ENCODE measurements at places on chromosomes 1 and 21. TPM values are rescaled to one million over a fixed set of nuclear protein-coding genes. Genes with fewer than 3 reads are reported as not detected.
A peak's percentile ranks its signal among the peaks of the same experiment; 100 is the strongest.

- H3K4me1 ChIP-seq: no peaks in the 10 kb centered on the region
- H3K36me3 ChIP-seq: no peaks in the 10 kb centered on the region
- no peak overlapping the region for H3K4me3 ChIP-seq
- DNase-seq: no peak
- no peaks in the 10 kb centered on the region for H3K27me3 ChIP-seq
Measured at GRCh38 chr1:231594123-231594522, 32.5 kb upstream of the DISC1 start.

DNA sequence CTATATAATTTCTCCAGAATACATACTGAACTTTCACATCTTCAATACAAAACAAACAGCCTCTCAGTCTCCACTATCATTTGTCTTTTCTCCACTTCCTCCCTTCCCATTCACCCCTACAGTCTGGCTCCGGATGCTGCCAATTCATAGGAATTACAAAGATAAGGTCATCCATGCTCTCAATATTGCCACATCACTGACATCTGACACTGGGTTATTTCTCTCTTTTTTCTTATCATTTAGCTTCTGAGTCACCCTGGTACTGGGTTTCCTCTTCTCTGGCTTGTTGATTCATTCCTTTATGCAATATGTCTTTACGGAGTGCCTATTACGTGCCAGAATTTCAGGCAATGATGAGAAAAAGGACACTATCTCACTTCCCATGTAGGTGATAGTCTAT is 3.1 kb upstream of the SH3BP5L start:
- no peak overlapping the region for H3K27ac ChIP-seq
- no peak for DNase-seq
- H3K36me3 ChIP-seq: no peaks in the 10 kb centered on the region
- H3K4me1 ChIP-seq: peaks cover 6% of the 10 kb centered on the region
- no peaks in the 10 kb centered on the region for H3K27me3 ChIP-seq
- H3K4me3 ChIP-seq: no peak overlapping the region

DNA sequence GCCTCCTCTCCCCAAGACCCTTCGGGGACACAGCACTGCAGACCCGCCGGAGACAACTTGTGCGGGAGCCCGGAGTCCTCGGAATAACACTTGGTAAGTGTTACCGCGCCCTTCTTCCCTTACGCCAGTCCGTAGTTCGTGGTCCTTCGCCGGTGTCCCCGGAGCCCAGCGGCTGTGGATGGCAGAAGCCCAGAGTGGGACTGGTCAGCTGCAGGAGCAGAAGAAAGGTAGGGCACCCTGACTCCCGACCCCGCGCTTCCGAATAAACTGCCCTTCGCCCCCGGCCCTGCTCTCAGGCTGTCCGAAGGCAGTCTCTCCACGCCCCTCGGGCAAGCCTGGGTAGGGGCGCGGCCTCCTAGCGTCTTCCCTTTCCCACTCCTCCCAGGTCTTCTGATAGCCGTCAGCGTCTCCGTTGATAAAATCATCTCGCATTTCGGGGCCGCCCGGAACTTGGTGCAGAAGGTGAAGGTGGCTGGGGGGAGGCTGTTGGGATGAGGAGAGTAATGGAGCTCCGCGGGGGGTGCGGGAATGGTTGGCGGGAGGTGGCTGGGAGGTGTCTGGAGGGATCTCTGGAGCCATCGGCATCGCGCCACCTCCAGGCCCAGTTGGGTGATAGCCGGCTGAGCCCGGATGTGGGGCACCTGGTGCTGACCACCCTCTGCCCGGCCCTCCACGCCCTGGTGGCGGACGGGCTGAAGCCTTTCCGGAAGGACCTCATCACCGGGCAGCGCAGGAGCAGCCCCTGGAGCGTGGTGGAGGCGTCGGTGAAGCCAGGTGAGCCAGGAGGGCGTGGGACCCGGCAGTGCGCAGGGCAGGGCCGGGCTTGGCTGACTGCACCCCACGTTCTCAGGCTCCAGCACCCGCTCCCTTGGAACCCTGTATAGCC is 4.3 kb downstream of the RUSC1 start:
- H3K27me3 ChIP-seq: no peaks in the 10 kb centered on the region
- peak; percentile 67 for DNase-seq
- H3K27ac ChIP-seq: no peak overlapping the region
- H3K4me3 ChIP-seq: peak overlapping the region; percentile 61

DNA sequence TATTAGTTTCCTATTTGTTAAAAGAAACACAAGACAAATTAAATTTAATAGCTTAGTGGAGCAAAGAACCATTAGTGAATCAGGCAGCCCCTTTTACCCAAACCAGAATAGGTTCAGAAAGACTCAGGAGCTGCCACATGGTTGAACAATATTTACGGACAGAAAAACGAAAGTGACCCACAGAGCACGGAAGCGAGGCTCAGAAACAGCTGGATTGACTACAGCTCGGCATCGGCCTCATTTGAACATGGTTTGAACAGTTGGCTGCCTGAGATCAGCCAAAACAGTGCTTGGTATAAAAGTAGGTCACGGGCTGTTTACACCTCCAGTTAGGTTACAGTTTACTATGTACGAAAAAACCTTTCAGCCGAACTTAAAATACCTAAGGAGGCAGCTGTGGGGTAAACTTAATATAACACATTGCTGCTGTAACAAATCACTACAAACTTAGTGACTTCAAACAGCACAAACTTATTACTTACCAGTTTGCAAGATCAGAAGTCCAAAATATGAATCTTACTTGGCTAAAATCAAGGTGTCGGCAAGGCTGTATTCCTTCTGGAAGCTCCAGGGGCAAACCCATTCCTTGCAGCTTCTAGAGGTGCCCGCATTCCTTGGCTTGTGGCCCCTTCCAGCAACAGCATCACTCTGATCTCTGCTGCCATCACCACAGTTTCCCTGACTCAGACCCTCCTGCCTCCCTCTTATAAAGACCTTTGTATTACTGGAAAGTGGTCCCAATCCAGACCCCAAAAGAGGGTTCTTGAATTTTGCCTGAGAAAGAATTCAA is 11.8 kb downstream of the PADI4 start:
- H3K27ac ChIP-seq: no peak overlapping the region
- H3K36me3 ChIP-seq: no peaks in the 10 kb centered on the region
- DNase-seq: no peak

DNA sequence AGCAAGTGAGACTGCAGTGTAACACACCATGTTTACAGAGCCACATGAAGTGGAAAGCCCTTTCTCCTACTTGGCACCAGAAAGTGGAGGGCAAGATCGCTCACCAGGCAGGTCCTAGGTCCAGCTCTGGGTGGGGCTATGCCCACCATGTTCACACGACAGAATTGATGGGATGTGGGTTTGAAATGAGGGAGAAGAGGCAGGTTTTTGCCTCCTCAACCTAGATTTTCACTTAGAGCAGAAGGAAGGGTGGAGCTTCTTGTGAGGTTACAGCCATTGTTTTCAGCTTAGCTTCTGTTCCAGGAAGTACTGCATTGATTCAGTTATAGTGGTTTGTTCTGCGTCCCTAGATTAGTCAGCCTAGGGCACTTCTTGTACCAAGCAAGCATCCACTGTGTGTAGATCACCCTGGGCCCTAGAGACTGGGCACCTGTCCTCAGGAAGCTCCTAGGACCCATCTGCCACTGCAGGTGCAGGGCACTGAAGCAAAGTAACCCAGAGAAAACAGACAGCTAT is 2.3 kb downstream of the CD53 start:
- DNase-seq: no peak
- no peak overlapping the region for H3K4me3 ChIP-seq
- H3K36me3 ChIP-seq: no peaks in the 10 kb centered on the region

DNA sequence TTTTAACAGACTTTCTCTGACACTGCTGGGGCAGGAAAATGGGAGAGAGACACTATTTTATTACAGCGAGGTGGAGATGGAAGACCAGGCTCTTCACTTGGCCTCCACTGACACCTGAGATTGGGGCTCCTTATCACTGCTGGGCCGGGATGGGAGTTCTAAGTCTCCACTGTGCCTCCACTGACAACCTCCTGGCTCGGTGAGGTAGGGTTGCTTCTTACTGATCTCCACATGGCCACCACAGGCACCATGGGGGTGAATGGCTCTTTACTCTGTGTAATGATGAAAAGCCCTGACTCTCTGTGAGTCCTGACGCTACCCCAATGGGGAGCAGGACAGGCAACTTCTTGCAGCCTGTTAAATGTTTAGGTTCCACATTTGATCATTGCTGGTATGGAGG is 67.7 kb downstream of the ATP1A1 start:
- H3K4me1 ChIP-seq: peaks cover 4% of the 10 kb centered on the region
- H3K27me3 ChIP-seq: no peaks in the 10 kb centered on the region
- H3K4me3 ChIP-seq: no peak overlapping the region
- no peaks in the 10 kb centered on the region for H3K36me3 ChIP-seq
- no peak overlapping the region for H3K27ac ChIP-seq

DNA sequence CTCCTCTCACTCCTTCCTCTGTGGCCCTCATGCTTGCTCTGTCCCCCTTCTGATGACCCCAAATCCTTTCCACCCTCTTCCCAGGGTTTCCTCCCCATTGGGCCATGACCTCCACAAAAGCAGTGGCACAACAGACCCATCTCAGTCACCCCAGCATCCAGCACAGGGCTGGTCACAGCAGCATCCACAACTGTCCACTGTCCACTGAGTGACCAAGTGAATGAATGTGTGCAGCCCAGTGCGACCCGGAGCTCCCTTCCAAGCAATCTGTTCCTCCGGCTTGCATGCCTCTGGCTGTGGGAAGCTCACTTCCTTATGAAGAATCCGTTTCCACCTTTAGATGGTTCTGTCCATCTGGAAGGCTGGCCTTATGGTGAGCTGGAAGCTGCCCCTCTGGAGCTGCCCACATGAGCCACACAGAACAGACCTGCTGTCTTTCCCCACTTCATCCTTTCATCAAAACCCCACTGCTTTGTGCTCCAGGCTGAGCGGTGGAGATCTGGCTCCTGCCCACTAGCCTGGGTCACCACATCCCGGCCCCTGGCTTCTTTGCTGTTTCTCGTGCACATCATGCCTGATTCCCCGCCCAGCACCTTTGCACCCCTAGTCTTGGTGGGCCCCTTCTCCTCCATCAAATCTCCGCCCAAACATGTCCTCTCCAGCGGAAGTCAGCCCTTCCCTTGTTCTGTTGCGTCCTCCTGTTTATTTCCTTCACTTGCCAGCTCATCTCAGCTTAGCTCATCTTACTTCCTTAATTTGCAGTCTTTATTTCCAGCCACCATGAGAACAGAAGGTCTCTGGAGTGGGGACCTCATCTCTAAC is 56.4 kb downstream of the EDN2 start:
- no peaks in the 10 kb centered on the region for H3K4me1 ChIP-seq
- H3K27me3 ChIP-seq: no peaks in the 10 kb centered on the region
- DNase-seq: no peak
- no peaks in the 10 kb centered on the region for H3K36me3 ChIP-seq
- no peak overlapping the region for H3K27ac ChIP-seq
- H3K4me3 ChIP-seq: no peak overlapping the region

The SPRR5 gene
- polyA plus RNA-seq: not detected

GRCh38 chr1:12552951-12553921 is 64.8 kb downstream of the DHRS3 start:
- no peak for DNase-seq
- no peak overlapping the region for H3K4me3 ChIP-seq
- H3K27me3 ChIP-seq: no peaks in the 10 kb centered on the region
- peaks cover 11% of the 10 kb centered on the region for H3K4me1 ChIP-seq
- no peaks in the 10 kb centered on the region for H3K36me3 ChIP-seq
- H3K27ac ChIP-seq: peak overlapping the region; percentile 59

- no peaks in the 10 kb centered on the region for H3K36me3 ChIP-seq
- peaks cover 34% of the 10 kb centered on the region for H3K27me3 ChIP-seq
- no peak overlapping the region for H3K27ac ChIP-seq
- no peak overlapping the region for H3K4me3 ChIP-seq
- DNase-seq: no peak
Measured at GRCh38 chr1:110597966-110598365, 8.2 kb downstream of the KCNA2 start.

- H3K27ac ChIP-seq: no peak overlapping the region
- no peak for DNase-seq
- no peaks in the 10 kb centered on the region for H3K27me3 ChIP-seq
- no peaks in the 10 kb centered on the region for H3K4me1 ChIP-seq
Measured at GRCh38 chr1:200206340-200206739, 178.8 kb downstream of the NR5A2 start.

The AKR7A3 gene
- 0.26 TPM for polyA plus RNA-seq

DNA sequence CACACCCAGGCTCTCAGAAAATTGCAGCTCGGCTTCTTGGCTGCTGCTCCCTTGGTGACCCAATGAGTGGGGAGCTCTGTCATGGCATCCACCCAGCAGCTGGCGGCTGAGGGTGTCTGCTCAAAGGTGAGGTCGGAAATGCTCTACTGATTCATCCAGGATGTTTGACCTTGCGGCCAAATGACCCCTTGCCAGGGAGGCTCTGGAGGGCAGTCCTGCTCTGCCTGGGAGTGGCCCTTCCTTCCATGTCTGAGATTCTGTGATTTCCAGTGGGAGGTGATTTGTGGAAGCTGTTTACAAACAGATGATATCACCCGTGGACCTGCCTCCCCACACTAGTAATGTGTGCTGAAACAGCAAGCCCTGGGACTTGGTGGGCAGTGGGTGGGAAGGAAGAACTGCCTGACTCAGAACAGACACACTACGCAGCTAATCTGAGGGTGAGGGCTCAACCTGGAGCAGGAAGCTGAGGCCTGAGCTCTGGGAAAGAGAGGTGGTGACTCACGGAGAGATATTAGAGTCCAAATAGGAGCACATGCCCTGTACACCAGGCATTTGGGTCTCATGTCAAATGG is 3.0 kb downstream of the CRCT1 start:
- DNase-seq: no peak
- no peaks in the 10 kb centered on the region for H3K27me3 ChIP-seq

DNA sequence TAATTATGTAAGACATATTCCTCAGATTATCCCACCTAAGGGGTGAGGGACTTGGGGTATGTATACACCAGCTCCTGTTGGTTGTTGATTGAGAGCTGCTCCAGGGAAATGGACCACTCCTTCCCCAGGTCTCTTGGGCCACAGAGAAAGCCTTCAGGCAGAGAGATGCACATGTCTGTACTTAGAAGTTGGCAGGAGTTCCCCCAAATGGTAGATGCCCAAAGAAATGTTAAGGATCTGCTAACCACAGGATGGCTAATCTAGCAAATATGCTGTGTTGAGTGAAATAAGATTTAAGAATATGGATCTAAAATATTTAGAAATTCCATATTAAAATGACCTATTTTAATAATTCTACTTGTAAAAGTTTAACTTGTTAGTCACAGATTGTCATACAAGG is 100.8 kb upstream of the DNAH14 start:
- H3K4me3 ChIP-seq: no peak overlapping the region
- H3K27ac ChIP-seq: no peak overlapping the region
- DNase-seq: no peak

GRCh38 chr1:107058245-107059032 is 2.0 kb downstream of the PRMT6 start:
- H3K27ac ChIP-seq: no peak overlapping the region
- no peaks in the 10 kb centered on the region for H3K36me3 ChIP-seq
- no peaks in the 10 kb centered on the region for H3K27me3 ChIP-seq

DNA sequence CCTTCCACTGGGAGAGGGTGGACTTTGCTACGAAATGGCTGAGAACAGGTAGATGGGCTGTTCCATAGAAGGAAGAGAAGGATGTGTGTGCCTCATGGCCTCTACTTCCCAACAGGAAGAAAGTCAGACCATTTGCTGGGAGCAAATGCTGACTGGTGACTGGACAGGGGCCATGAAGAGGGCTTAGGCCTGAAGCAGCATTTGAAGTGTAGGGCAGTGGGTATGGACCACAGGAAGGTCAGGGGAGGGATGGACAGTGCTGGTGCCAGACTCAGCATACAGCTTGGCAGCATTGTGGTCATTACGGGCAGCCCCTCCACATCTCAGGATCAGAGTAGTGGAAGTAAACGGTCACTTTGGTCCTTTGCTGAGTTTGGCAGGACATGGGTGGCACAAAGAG is 275.7 kb downstream of the MATN1 start:
- no peak overlapping the region for H3K4me3 ChIP-seq
- no peak for DNase-seq
- H3K36me3 ChIP-seq: no peaks in the 10 kb centered on the region
- no peaks in the 10 kb centered on the region for H3K4me1 ChIP-seq
- no peaks in the 10 kb centered on the region for H3K27me3 ChIP-seq

The CRYAA gene
- not detected for polyA plus RNA-seq

All from cardiac muscle cell (in vitro differentiated cells and primary cell).